Activated CD4-positive, alpha-beta T cell treated with anti-CD3 and anti-CD28 coated beads, Interleukin-2, amount 10 ng/mL, durations not matched to agents 7 days and 5 days (primary cell): ENCODE measurements at places on chromosomes 2 and 18. TPM values are rescaled to one million over a fixed set of nuclear protein-coding genes. Genes with fewer than 3 reads are reported as not detected.

DNA sequence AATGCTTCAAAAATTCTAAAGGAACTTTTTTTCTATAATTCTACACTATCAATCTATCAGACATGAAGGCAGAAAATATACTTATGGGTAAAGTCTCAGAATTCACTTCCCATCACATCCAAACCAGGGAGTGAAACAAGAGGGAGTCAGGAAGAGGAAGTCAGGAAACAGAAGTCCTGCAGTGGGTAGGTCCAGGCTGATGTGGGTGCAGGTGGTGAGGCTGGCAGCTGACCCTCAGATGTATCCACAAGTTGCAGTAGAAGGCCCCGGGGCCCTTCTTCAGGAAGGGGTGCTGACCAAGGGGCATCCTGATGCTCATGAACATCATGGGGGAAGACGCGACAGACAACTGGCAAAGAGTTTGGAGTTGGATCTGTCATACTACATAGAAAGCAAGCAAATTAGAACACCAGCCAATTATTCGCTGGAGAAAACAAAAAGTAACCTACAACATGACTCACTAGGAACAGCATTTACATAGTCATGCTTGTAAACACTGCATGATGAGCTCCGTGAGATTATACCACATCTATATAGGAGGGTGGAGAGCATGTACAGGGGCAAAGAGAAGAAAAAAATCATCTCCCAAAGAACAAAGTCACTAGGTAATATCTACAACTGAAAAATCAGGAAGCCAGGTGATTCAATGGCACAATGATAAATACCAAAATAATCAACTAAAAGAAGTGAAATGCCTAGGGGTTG lies 4.2 kb downstream of the UXS1 start:
- H3K4me3 ChIP-seq: no peak overlapping the region
- no peak for DNase-seq
- peaks cover 42% of the 10 kb centered on the region for H3K36me3 ChIP-seq

GRCh38 chr2:136376211-136376610 lies 258.3 kb upstream of the CXCR4 start:
- peak overlapping the region; percentile 87 for H3K27ac ChIP-seq
- H3K4me1 ChIP-seq: peaks cover 54% of the 10 kb centered on the region
- H3K4me3 ChIP-seq: no peak overlapping the region
- no peak for DNase-seq

DNA sequence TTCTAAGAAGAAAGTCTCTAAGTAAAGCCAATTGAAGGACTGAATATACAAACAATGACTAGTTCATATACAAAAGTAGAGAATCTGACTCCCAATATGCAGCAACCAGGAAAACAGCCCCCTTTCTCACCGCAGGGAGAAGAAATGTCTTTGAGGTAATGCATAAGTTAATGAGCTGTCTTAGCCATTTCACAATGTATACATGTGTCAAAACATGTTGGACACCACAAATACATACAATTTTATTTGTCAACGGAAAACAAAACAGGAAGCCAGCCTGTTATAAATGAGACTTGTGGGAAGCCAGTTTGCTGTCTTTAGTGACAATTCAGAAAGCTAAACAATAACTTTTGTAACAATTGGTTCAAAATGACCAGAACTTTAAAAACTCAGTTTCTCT lies 389.2 kb downstream of the CBLN2 start:
- H3K27me3 ChIP-seq: no peaks in the 10 kb centered on the region
- no peak overlapping the region for H3K4me3 ChIP-seq
- H3K36me3 ChIP-seq: no peaks in the 10 kb centered on the region
- DNase-seq: no peak
- H3K27ac ChIP-seq: no peak overlapping the region
- no peaks in the 10 kb centered on the region for H3K4me1 ChIP-seq

DNA sequence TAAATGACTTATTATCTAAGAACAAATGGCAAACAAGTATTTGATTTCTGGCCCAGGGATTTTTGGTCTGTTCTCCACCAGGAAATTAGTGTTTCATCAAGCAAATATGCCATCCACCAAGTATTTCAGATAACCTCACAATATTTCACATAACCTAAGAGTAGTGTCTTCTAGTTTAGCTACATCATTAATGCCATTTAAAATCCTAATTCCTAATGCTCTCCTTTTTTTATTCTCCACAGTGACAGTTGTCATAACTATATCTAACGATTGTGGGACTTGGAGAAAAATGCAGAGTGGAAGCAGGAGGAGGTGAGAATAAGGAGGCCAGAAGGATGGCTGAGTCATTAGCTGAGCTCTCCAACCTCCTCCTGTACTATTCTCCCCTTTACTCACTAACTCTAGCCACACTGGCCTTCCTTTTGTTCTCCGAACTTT lies 58.5 kb upstream of the CTLA4 start:
- no peak for DNase-seq
- H3K4me1 ChIP-seq: peaks cover 81% of the 10 kb centered on the region
- no peak overlapping the region for H3K4me3 ChIP-seq
- no peaks in the 10 kb centered on the region for H3K27me3 ChIP-seq
- no peak overlapping the region for H3K27ac ChIP-seq

The SCN3A gene
- total RNA-seq: not detected

The PCARE gene
- not detected for total RNA-seq

- peak overlapping the region; percentile 74 for H3K27ac ChIP-seq
- no peaks in the 10 kb centered on the region for H3K27me3 ChIP-seq
- H3K36me3 ChIP-seq: peaks cover 19% of the 10 kb centered on the region
- no peak overlapping the region for H3K4me3 ChIP-seq
Observed at GRCh38 chr2:135590619-135591260, 59.5 kb downstream of the R3HDM1 start.

GRCh38 chr2:239181074-239181902 lies 219.5 kb downstream of the HDAC4 start:
- no peak overlapping the region for H3K4me3 ChIP-seq
- peaks cover 53% of the 10 kb centered on the region for H3K36me3 ChIP-seq
- H3K4me1 ChIP-seq: peaks cover 1% of the 10 kb centered on the region
- no peak overlapping the region for H3K27ac ChIP-seq

The SLC14A1 gene
- 8.7 TPM for total RNA-seq

The PKDCC gene
- total RNA-seq: not detected

GRCh38 chr18:66534110-66534509 lies 69.8 kb downstream of the CDH19 start:
- no peak overlapping the region for H3K27ac ChIP-seq
- H3K36me3 ChIP-seq: no peaks in the 10 kb centered on the region
- no peak for DNase-seq
- no peaks in the 10 kb centered on the region for H3K4me1 ChIP-seq
- H3K27me3 ChIP-seq: no peaks in the 10 kb centered on the region

- peaks cover 8% of the 10 kb centered on the region for H3K27me3 ChIP-seq
- DNase-seq: no peak
- peaks cover 9% of the 10 kb centered on the region for H3K4me1 ChIP-seq
- H3K27ac ChIP-seq: no peak overlapping the region
- H3K4me3 ChIP-seq: no peak overlapping the region
- no peaks in the 10 kb centered on the region for H3K36me3 ChIP-seq
Observed at GRCh38 chr2:152421521-152422370, 86.8 kb downstream of the FMNL2 start.

- no peak for DNase-seq
- H3K4me3 ChIP-seq: no peak overlapping the region
- H3K27me3 ChIP-seq: no peaks in the 10 kb centered on the region
Observed at GRCh38 chr2:48220501-48220900, 309.5 kb upstream of the STON1 start.

The CPO gene
- not detected for total RNA-seq

- no peaks in the 10 kb centered on the region for H3K36me3 ChIP-seq
- peaks cover 3% of the 10 kb centered on the region for H3K27me3 ChIP-seq
- no peak overlapping the region for H3K27ac ChIP-seq
- no peaks in the 10 kb centered on the region for H3K4me1 ChIP-seq
- DNase-seq: no peak
Observed at GRCh38 chr2:221286406-221286805, 285.7 kb downstream of the EPHA4 start.

DNA sequence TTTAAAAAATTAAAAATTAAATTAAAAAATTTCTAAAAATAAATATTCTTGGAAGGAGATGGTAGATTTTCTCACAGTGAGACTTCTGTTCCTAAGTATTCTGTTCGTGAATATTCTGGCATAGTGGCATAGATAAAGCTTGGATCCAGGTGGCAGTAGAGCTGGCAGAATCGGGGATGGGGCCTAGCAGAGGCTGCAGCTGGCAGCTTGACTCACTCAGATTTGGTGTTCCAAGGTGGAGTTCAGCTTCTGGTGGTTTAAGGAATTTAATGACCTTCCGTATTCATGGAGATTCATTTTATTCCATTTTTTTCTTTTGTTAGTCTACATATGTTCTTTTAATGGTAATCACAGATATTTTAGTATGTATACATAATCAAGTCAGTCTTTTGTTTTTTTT lies 19.9 kb downstream of the ARMC9 start:
- no peak for DNase-seq
- no peaks in the 10 kb centered on the region for H3K36me3 ChIP-seq
- H3K4me1 ChIP-seq: no peaks in the 10 kb centered on the region
- no peaks in the 10 kb centered on the region for H3K27me3 ChIP-seq

- H3K4me1 ChIP-seq: no peaks in the 10 kb centered on the region
- no peak overlapping the region for H3K4me3 ChIP-seq
- H3K27me3 ChIP-seq: no peaks in the 10 kb centered on the region
- peaks cover 34% of the 10 kb centered on the region for H3K36me3 ChIP-seq
- DNase-seq: no peak
Observed at GRCh38 chr2:10588931-10589330, 100.8 kb downstream of the NOL10 start.
